Activated B cell treated with CpG ODN at 0.5 μM for 24 hours (primary cell): ENCODE measurements at places on chromosomes 6 and 20.

DNA sequence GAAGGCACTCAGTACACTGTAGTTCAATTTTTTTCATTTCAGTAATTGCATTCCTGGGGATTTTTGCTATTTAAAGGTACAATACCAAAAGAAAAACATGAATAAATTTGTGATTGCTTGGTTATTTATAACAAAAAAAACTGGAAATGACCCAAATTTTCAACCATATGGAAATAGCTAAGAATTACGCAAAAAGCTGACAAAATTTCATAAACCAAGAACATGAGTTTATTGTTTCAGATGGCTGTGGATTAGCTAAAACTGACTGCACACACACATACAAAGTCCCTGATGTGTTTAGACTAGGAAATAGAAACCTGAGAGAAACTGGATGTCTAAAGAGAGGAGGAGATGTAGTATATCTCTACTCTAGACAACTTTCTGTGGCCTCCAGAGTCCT lies 718.4 kb upstream of the CHD6 start:
- no peak for DNase-seq

DNA sequence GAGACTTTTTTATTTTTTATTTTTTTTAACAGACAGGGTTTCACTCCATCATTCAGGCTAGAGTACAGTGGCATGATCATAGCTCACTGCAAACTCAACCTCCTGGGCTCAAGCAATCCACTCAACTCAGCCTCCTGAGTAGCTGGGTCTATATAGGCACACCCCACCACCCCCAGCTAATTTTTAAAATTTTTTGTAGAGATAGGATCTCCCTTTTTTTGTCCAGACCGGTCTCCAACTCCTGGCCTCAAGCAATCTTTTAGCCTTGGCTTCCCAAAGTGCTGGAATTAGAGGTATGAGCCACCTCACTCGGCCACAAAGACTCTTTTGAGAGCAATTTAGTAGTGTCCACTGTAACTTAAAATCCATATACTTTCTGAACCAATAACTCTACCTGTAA lies 103.3 kb upstream of the DST start:
- DNase-seq: no peak

GRCh38 chr6:152057832-152058498 lies 250.5 kb downstream of the ESR1 start:
- DNase-seq: no peak

DNA sequence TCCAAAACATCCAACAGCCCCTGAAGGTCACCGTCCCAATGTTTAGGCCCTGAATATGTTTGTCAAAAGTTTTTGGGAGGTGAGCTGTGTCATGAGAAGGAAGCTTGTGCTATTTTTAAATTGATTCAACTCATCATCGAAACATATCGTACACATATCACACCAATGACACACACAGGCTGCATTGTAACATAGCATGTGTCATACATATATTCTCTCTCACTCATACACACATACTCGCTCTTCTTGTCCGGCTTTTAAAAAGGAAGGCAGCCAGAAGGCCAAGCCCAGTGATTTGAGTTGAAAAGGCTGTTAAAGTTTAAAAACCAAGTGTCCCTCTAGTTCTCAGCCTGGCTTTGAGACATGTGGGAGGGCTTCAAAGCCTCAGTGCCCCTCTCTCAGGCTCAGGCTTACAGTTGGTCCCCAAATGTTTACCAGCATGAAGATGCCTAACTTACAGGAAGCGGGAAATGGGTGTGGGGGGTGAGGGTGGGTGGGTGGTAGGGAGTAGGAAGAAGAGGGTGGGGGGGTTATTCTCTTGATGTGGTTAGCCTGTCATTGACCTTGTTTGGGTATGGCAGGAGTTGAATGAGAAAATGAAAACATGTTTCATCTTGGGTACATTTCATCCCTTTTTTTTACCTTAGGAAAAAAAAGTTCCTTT lies 3.3 kb upstream of the PRDM1 start:
- DNase-seq: no peak

DNA sequence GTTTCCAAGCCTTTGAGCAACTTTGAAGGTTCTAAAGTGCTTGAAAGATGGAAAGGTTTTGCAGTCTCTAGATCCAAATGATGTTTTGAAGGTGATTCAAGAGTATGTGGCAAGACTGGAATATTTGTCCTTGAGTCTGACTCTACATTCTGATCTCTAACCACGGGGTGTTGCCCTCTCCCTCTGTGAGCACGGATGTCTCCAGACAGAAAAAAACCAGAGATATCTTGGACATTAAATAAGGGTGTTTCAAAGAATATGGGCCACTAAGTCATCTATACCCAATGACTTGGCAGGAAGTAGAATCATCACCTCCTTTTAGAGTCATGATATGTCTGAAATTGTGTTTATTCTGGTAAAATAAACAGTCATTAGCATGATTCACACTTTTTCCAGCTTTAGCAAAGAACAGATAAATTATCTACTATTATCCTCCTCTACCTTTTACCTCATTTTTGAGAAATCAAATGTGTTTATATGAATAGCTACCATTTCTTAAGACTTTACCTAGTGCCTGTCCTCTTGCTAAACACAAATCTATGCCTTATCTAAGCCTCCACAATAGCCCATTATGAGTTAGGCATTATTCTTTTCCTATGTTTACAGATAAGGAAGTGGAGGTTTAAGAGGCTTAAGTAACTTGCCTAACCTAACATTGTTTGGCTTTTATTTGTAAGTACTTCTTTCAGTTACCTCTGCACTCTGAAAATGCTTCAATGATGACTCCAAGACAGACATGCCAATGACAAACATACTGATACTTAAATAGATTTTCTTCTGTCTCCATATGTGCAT lies 384.4 kb downstream of the BMP2 start:
- no peak for DNase-seq

DNA sequence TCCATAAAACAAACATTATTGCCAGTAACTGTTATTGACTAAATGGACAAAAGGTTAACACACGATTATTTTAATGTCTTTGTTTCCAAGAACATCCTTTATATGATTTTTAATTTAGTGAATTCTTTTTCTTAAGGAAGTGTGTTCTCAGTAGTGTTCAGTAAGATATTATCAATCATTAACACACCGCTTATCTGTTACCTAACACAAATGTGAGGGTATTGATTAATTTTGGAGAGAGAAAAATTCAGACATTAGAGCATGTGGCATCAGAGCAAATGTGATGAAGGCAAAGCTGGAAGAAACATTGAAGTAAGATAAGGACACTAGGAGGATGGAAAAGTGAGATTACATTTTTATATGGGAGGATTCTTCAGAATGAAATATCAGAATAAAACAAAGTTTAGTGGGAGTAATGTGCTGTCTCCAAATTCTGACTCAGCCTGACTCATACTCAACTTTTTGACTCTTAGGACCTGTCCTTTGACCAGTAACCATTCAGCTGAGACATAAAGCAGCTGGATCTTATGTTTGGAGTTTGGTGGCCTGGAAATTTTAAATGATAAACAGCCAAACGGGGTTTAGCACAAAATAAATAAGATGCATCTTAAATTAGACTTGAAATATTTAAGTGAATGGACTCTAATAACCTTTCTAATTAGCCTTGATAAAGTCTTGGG lies 348.6 kb downstream of the CD109 start:
- DNase-seq: no peak

- no peak for DNase-seq
Observed at GRCh38 chr6:104595311-104595820, 264.4 kb downstream of the HACE1 start.

DNA sequence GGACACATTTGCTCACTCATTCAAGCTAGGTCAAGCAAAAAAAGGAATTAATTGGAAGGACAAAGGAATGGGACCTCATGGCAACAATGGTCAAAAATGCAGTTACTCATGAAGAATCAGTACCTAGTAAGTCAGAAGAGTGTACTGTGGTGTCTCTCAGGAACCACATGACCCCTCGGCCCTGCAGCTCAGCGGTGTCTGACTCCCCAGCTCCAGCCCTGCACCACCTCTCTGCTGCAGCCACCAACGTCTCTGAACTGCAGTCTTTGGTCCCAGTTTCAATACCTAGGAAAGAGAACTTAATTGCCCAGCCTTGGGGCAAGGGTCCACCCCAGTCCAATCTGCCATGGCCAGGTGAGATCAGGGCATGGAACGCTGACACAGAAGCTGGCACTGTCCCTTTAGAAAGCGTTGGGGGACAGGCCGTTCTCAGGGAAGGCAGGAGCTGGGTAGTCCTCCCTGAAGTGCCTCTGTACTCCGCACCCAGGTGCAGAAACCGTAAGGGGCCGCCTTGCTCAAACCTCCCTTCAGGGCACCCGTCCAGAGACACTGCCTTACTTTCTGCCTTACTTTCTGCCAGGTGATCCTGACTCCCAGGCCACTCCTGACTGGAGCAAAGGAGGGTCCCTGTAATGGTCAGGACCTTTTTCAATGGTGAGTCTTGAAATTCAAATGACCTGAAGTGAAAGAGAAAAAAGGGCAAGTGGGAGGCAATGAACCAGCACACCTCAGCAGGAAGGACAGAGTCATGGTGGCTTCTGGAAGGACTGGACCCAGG lies 13.2 kb upstream of the NELFCD start:
- no peak for DNase-seq
